ENCODE measurements at places on chromosomes 3 and 15.
A peak's percentile ranks its signal among the peaks of the same experiment; 100 is the strongest.

- DNase-seq = peak; percentile 26
These were observed 748 bp downstream of the MRPS25 start for GRCh38 chr3:15064299-15064834.

GRCh38 chr15:46442184-46442583 is 807.4 kb downstream of the SQOR start:
- DNase-seq = no peak

GRCh38 chr15:51283026-51283425 is 55.4 kb downstream of the CYP19A1 start:
- DNase-seq = no peak

DNA sequence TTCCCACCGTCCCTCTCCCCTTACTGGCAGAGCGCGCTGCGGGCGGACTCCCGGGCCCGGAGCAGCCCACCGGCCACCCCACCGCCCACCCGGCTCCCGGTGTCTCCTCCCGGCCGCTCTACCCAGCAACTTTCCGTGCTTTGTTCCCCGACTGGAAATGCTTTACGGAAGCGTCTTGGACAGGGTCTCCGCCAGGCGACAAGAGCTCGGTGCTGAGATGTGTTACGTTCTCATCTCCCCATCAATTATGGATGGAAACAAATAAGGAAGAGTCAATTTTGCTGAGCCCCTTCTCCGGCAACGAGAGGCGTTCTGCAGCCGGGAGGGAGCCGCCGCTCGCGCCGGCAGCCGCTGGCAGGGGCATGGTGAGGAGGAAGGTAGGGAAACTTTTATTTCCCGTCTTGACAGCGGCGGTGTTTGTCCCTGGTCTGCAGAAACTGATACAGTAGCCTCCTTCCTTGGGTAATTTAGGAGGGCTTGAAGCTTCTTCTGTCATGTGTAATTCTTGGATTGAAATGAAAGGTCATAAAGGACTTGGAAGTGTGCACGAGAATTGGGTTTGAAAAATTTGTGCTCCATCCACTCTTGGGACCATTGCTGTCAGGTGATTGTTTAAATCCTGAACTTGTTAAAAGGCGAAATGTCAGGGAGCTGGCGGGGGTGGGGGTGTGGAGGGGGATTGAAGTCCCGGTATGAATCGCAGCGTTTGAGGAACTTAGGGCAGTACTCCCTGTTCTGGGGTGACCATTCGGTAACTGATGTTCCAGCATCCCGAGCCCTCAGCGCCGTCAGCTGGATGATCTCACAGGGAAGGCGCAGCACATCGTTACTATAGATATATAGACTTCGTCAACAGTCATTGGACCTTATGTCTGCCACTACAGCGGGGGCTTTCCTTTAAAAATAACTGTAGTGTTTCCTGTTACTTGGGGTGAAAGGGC is 1.5 kb downstream of the SEMA6D start:
- DNase-seq = no peak

DNA sequence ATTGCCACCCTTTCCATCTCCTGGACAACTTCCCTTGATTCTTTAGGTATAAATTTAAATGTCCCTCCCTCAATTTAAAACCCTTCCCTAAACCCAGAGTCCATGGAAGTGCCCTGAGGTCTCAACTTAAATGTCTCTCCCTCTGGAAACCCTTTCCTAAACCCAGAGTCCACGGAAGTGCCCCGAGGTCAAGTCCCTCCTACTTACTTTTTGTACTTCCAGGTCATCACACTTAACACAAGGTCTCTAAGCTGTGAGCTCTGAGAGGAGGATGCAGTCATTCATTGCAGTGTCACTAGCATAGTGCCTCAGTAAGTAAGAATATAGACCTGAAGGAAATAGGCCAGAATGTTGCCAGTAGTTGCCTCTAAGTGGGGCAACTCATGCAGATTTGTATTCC is 78.2 kb upstream of the BNC1 start:
- no peak for DNase-seq

GRCh38 chr3:195544230-195544536 is 1.1 kb upstream of the PPP1R2 start:
- no peak for DNase-seq

GRCh38 chr3:173676094-173676493 is 278.6 kb downstream of the NLGN1 start:
- no peak for DNase-seq

GRCh38 chr15:49737127-49737526 is 116.3 kb downstream of the DTWD1 start:
- no peak for DNase-seq

- no peak for DNase-seq
These were observed 31.5 kb upstream of the IMPG2 start for GRCh38 chr3:101351829-101352228.

- DNase-seq = no peak
These were observed 56.1 kb downstream of the VGLL3 start for GRCh38 chr3:86934851-86935250.

GRCh38 chr15:89379251-89379695 is 44.6 kb upstream of the POLG start:
- DNase-seq = no peak

DNA sequence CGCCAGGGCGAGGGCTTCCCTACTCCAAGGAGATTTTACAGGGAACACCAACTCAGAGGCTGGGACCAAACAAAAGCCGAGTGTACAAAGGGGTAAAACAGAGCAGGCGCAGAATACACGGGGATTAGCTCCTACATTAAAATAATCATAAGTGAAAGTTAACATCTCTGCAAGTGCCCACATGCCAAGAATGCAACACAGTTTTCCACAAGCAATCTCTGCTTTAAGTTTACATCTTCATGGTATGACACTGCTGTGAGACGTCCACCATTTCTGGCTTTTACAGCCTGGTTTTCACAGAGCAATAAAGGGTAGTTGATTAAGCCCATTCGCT is 500 bp upstream of the VGLL3 start:
- no peak for DNase-seq

DNA sequence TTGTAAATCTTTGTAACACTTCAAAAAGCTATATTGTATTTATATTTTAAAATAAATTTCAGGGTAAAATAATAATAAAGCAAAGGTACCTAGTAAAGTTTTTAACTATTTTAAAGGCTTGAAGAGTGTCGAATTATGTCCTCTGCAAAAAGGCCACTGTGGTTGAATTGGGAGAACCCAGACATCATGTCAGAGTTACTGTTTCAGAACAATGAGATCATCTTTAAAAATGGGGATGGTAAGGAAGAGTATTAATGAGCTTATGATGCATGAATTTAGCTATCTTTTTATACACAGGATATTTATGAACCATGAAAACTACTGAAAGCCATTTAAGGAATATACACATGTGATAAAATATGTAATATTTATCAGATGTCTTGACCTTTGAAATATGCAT is 26.3 kb downstream of the KCNMB3 start:
- DNase-seq = no peak

GRCh38 chr3:48656841-48657281 is 5.8 kb downstream of the CELSR3 start:
- peak; percentile 32 for DNase-seq

DNA sequence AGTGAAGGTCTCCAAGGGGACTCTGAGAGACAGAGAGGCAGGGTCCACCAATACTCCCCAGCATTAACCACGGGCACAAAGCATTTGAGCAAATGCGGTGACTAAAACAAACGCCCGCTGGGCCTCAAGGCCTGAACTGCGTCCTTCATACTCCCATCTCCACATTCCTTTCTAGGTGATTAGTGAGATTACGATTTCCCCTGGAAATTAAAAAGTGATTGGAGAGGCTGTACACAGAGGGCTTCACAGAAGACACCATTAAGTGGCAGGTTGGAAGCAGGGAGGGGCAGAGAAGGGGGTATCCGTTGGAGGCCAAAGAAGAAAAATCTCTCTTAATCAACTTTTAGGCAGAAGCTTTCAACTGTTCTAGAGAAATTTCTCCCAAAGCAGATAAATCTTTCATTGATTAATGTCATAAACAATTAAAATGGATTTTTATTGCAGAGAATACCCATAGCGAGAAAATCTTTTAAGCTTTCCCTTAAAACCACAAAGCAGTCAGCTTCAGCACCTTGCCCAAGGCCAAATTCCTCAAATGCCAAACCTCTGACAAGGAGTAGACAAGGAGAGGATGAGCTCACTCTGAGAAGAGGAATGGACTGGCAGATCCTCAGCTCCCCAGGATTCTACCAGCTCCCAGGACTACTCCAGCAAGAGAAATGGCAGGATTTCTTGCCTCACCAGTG is 38.2 kb downstream of the MB21D2 start:
- no peak for DNase-seq

DNA sequence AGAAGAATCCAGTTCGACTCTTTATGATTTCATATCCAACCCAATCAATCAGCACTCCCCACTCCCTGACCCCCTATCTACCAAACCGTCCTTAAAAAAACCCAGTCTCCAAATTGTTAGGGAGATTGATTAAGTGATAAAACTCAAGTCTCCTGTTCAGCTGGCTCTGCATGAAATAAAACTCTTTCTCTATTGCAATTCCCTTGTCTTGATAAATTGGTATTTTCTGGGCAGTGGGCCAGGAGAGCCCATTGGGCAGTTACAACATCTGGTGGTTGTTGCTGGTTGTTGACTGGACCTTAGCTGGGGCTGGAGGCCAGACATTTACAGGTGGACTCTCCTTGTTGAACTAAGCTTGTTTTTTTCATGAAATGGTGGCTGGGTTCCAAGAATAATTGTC is 642.3 kb downstream of the ROBO2 start:
- no peak for DNase-seq

GRCh38 chr3:64560791-64561190 is 127.0 kb downstream of the ADAMTS9 start:
- DNase-seq = no peak

- DNase-seq = no peak
These were observed 25.6 kb downstream of the ACAN start for GRCh38 chr15:88828791-88829190.

- DNase-seq = no peak
These were observed 23.1 kb downstream of the TRAK1 start for GRCh38 chr3:42114130-42114725.

- DNase-seq = no peak
These were observed 201.7 kb upstream of the BCL6 start for GRCh38 chr3:187946981-187947380.

GRCh38 chr3:150329408-150329807 is 78.7 kb upstream of the TSC22D2 start:
- DNase-seq = no peak

DNA sequence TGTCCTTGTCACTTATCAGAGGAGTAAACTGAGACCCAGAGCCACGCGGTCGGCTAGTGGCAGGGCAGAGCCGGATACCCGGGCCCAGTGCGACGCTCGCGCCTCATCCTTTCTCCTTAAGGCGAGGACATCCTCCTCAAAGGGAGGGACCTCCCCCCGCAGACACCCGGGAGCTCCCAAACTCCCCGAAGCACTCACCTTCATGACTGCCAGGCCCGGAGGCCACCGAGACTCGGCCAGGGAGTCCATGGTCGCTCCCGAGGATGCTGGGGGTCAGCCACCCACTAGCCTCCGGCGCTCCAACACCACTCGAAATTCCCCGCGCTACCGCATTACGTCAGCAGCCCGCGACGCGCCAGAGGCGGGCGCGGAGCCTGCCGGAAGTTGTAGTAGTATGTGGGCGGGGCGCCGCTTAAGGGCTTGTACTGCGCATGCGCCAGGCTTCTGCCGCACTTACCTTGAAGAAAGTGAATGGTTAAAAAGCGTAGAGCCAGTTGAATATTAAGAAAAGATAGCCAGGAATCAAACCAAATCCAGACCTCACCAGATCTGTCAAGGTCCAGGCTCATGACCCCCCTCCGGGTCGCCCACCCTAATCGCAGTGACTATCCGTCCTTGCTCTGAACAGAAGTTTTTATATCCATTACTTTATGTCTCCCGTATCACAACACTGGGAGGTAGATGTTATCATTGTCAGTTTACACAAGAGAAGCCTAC is at the start of gene RAD18:
Gene RAD18 (minus strand): TSS at position 336 of the 717 bp plus-strand sequence. CDS start 87 bp downstream, at position 249.
- peak; percentile 91 for DNase-seq

DNA sequence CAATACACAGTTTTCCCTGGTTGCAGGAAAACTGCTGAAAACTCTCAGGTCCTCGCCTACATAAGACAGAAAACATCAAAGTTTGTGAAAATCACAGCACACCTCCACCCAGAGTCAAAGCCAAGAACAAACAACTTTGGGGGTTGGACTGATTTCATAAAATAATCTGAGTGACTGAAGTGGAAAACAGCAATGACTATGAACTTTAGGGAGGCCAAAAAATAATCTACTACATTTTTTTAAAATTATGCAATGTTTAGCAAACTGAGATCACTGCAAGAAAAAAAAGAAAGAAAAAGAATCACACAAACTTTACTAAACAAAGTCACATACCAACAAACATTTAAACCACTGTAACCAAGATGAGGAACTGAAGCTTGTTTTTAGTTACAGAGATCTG is 15.9 kb upstream of the FOXP1 start:
- DNase-seq = no peak

DNA sequence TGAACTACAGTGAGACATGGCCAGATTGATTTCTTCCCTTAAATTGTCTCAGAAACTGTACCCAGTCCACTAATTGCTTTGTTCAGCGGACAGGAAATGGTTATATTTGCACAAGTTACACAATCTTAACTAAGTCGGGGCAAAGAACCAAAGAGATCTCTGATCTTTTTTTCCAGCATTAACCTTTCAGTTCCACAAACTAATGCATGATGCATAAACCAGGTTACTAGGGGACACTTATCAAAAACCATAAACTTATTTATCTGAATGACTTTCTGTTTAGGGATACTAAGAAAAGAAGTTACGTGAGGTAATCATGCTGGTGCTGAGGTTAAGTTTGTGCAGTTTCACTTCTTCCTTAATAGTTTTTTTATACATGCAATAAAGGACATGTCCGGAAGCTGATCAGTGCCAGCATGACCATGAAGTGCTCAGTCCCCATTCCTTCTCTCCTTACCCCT is 22.4 kb downstream of the FNDC3B start:
- no peak for DNase-seq

DNA sequence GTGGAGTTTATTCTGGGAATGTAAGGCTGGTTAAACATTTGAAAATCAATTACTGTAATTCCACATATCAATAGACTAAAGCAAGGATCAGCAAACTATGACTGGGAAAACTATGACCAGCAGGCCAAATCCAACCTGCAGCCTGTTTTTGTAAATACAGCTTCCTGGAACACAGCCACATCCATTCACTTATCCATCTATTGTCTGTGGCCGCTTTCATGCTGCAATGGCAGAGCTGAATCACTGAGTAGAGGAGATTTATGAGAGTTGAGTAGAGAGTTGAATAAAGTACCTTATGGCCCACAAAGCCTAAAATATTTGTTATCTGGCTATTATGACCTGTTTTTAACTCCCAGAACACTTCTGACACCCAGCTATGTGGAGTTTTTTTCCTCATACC is 12.2 kb downstream of the MYLK start:
- DNase-seq = no peak

DNA sequence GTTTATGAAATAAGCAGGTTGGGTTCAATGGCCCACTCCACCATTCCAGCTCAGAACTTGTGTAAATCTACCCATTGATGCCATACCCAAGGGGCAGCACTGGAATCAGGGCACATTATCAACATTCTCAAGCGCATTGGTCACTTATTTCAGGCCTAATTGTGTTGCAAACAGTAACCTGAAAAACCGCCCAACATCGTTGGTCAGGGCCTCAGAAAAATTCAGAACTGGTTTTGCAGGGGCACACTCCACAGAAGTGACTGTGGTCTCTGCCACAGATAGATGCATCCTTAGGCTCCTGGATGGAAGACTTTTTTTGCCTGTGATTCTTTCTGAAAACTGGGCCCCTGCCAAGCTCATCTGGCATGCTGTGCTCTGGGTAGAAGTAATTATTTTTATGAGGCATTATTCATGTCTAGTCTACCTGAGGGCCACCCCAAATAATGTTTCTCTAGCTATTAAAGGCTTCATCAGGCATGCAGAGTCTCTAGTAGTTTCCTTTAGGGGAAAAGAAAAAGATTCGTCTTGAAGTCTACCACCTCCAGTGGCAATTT is 21.7 kb upstream of the LRTM1 start:
- no peak for DNase-seq
